Stimulated activated CD8-positive, alpha-beta memory T cell treated with anti-CD3 and anti-CD28 coated beads, Interleukin-12 subunit alpha, Interleukin-12 subunit beta, amount 100 ng/mL, for 4 hours (primary cell): ENCODE measurements at places on chromosomes 11 and 22.

- no peak for DNase-seq
These were observed 3.5 kb downstream of the CLDN5 start for GRCh38 chr22:19520566-19521305.

- DNase-seq, result no peak
These were observed 78.5 kb downstream of the TMEM135 start for GRCh38 chr11:87116185-87116584.

DNA sequence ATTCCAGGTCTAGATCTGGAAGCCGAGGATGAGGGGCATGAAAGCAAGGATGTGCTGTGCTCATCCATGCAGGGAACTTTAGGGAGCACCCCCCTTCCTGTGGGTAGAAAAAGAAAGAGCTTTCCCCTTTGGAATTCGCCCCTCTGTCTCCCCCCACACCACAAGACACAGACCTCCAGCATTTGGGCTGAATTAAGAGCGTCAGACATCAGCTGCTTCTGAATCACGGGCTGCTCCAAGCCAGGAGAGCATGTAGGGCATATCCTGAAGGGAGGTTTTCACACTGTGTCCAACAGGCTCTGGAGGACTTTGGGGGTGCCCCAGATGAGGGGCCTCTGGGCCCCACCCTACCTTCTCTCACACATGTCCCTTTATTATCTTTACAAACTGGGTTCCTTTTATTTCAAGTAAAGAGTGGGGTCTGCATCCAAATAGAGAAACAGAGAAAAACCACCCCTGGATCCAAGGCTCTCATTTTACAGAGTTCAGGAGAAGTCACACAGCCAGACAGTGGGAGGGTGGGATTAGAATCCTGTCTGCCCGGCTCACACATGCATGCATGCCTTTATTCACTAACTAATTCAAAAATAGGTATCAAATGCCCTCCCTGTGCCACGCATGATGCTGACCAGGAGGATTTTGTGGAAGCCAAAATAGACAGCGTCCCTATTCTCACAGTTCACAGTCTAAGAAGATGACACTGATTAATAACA, 52.8 kb downstream of the LRRC32 start:
- no peak for DNase-seq

- DNase-seq, result no peak
These were observed 1.1 kb upstream of the SLC35F2 start for GRCh38 chr11:107859459-107860239.

DNA sequence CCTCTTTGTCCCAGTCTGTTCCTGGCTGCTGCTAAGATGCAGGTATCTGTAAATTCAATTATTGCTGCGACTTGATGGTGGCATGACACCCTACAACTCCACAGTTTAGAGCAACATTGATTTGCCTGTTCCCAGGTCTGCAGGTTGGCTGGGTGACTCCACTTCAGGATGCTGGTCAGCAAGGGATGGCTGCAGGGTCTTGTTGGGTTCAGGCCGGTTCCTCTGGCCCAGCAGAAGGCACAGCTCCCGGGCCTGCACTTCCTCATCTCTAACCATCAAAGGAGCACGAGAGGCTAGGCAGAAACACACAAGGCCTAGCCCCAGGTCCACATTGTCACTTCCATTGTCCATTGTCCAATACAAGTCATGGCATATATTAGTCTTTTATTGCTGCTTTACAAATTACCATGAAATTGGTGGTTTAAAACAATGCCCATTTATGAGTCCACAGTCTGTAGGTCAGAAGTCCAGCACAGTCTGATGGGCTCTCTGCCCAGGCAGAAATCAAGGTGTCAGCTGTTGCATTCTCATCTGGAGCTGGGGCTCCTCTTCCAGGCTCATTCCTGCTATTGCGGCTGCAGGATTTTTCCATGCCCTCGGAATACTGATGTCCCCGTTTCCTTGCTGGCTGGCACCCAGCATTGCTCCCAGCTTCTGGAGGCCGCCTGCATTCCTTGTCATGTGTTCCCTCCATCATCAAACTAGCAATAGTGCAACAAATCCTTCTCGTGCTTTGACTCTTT, 96.6 kb upstream of the LMO1 start:
- no peak for DNase-seq

DNA sequence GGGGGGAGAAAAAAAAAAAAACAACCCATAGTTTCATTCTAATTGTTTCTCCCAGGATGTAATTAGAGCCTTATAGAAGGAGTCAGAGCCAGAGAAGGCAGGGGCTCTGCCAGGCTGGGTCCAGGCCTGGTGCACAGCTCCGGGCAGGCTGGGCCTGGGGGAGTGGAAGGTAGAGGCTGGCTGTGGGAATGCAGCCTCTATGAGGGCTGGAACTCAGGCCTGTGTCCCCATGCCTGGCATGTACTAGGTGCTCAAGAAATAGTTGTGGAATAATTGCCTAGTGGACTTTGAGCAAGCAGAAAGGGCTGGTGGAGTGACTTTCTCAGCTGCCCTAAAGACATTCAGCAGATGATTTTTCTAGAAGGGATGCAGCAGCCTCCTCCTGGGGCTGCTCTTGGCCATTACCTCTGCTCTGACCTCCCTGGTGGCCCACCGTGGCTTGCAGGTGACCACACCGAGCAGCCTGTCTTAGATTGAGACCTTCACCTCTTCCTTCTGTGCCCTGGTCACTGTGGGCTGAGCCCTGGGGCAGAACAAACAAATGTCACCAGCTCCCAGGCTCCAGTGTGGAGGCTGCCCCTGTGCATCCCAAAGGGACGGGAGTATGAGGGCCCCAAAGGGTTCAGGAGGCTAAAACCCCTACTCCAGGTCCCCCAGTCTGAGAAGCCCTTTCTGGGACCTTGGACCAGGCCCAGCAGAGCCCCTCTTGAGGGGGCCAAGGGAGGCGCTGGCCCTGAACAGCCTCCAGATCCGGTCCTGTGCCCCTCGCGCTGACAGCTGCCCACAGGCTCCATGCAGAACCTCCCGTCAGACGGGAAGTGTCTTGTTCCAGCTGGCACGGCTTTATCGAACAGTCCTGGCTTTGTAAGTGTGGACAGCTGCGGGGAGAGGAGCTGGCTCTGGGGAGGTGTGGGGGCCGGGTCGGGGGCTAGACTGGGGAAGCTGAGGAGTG, 18.8 kb downstream of the MYEOV start:
- DNase-seq, result no peak

DNA sequence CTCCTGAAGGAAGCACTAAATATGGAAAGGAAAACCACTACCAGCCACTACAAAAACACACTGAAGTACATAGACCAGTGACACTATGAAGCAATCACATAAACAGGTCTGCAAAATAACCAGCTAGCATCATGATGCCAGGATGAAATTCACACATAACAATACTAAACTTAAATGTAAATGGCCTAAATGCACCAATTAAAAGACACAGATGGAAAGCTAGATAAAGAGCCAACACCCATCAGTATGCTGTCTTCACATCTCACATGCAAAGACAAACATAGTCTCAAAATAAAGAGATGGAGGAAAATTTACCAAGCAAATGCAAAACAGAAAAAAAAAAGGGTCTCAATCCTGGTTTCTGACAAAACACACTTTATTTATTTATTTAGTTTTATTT, 171.7 kb downstream of the TTC28 start:
- DNase-seq, result no peak

GRCh38 chr22:49666146-49666809, 161.4 kb downstream of the BRD1 start:
- DNase-seq, result no peak

DNA sequence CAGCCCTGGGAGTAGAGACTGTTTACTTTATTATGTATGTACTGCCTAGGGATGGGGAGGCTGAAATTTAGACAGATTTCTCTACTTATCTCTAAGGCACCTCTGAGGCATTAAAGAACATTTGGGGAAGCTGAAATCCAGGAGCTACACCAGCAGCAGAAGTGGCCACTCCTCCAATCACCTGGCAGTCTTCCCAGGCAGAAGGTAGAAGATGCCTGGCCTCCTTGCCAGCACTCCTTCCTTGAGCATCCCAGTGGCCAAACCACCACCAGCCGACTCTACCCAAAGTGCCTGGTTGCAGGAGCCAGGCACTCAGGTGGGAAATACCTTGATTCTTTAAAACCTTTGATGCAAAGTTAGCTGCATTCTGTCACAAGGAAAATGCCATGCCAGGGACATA, 1.9 kb upstream of the FAT3 start:
- DNase-seq, result no peak

GRCh38 chr11:32290783-32291182, 144.6 kb downstream of the WT1 start:
- DNase-seq, result no peak

- no peak for DNase-seq
These were observed 1.7 kb upstream of the KRTAP5-7 start for GRCh38 chr11:71525188-71525937.

DNA sequence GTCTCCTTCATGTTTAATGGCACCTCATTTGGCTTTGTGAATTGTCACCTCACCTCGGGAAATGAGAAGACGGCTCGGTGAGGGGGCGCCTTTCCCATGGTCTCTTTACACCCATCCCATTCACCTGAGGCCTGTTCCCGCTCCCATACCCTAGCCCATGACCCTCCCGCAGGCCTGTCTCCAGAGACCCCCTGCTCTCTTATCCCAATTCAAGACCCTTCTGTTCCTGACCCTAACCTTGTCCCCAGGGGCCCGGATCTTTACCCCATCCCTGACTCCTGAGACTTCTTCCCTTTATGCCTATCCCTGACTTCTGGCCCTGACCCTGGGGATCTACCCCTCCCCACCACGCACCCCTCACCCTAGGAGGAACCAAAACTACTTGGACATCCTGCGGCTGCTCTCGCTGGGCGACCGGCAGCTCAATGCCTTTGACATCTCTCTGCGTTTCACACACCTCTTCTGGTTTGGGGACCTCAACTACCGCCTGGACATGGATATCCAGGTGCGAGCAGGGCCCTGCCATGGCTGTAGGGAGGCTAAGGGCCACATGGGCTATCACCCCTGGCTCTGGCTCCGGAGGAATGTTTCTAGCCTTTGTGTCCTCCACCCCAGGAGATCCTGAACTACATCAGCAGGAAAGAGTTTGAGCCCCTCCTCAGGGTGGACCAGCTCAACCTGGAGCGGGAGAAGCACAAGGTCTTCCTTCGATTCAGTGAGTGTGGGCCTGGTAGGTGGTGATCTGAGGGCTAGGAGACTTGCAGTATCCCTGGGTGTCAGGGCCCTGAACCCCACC, 7.9 kb downstream of the INPPL1 start:
- DNase-seq, result no peak

GRCh38 chr22:48585916-48586798, 1241.5 kb downstream of the BRD1 start:
- DNase-seq, result no peak

DNA sequence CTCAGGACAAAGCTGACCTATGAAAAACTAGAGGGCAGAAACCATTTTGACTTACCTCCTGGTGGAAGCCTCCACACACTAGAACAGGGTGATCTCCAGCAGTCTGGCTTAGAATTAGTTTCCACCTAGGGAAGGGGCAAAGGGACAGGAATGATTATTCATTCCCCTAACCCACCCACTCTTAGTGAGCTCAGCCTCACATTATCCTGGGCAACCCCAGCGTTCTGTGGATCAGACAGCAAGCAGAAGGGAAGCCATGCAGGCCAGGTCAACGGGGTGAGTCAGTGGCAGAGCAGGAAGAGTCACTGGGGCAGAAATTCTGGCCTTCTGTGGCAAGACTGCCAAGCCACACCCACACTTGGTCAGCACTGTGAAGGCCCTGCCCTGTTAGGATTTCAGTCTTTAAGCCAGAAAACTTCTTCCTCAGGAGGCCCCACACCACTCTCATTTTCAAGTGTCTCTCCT, 10.5 kb downstream of the NUMA1 start:
- DNase-seq, result no peak
